ENCODE measurements at places on chromosomes 4 and X.

GRCh38 chrX:131979116-131979515 lies 44.0 kb upstream of the STK26 start:
- no peak for DNase-seq

DNA sequence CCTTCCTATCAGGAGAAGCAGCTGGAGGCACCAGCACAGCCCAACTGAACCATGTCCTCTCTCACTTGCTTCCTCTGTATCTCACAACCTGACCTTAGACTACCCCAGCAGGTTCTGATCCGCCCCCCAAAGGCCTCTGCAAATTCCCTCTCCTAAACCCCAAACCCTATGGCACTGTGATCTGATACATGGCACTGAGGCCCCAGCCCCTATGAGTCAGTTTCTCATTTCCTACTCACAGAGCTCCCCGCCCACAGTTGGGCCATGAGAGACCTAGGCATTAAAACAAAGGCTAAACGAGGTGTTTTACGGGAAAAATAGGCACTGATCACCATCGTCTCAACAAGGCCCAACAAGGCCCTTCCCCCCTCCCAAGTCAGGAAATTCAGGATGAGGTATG lies 19.1 kb downstream of the SASH3 start:
- peak; percentile 70 for DNase-seq

DNA sequence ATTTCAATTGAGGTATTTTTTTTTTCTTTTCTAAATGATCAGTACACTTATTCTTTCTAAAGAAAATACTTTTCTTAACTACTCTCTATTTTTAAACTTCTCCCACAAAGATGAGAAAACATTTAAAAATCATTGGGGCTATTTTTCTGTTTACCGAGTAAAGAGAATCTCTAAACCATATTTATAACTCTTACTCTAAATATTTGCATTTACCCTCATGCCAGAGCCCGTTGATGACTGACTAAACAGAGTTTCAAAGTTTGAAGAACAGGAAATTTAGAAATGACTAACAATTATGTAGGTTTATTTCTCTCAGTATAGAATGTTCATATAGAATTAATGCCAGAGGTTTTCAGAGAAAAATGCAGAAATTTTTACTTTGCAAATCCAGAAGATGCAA lies 2.7 kb upstream of the ALB start:
- no peak for DNase-seq

- no peak for DNase-seq
These were observed 89.8 kb upstream of the ARMCX2 start for GRCh38 chrX:101749436-101749835.

DNA sequence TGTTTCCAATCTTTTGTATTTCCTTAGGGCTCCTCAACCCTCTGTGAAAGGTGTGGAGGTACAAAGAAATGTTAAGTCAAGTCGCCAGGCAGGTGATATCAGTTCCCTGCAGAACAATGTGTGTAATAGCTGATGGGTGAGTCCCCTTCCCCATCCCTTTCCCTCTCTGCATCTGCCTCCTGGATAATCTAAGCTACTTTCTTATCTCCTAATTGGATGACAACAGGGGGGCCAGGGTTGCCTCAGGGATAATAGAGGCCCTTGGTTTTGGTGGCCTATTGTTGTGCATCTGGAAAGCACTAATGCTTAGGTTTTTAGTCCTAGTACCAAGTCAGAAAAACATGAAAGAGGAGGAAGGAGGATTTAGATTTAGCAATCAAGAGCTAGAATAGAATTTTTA lies 29.1 kb downstream of the MAGED1 start:
- no peak for DNase-seq
